Right ventricle myocardium superior (tissue), 1 donor: ENCODE measurements at places on chromosomes 7 and 10. TPM values are rescaled to one million over a fixed set of nuclear protein-coding genes. Genes with fewer than 3 reads are reported as not detected.

- DNase-seq, result no peak
Measured at GRCh38 chr10:35924759-35925158, 282.7 kb upstream of the FZD8 start.

- no peak for DNase-seq
Measured at GRCh38 chr7:26426096-26426495, 134.4 kb downstream of the SNX10 start.

- DNase-seq, result no peak
Measured at GRCh38 chr7:22296265-22296566, 60.7 kb downstream of the RAPGEF5 start.

- no peak for DNase-seq
Measured at GRCh38 chr7:42283553-42283952, 46.5 kb upstream of the GLI3 start.

DNA sequence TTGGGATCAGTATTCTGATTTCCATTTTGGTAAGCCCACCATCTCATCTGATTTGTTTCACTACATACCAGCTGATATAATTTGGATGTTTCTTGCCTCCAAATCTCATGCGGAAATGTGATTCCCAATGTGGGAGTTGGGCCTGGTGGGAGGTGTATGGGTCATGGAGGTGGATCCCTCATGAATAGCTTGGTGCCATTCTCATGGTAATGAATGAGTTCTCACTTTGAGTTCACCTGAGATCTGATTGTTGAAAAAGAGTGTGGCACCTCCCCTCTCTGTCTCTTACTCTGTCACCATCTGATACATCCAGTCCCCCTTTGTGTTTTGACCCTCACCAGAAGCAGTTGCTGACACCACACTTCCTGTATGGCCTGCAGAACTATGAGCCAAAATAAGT lies 347.3 kb downstream of the ARL4A start:
- DNase-seq, result no peak

- no peak for DNase-seq
Measured at GRCh38 chr7:154868921-154869320, 134.0 kb downstream of the PAXIP1 start.

The SPDYE6 gene
- not detected for total RNA-seq

The DAGLB gene
- total RNA-seq, result 8.1 TPM

The HOXA1 gene
- total RNA-seq, result 0.13 TPM

The SMKR1 gene
- total RNA-seq, result not detected

The ADARB2 gene
- not detected for total RNA-seq

The PTPRE gene
- total RNA-seq, result 16.0 TPM
